ENCODE measurements at places on chromosomes 5 and 9.

DNA sequence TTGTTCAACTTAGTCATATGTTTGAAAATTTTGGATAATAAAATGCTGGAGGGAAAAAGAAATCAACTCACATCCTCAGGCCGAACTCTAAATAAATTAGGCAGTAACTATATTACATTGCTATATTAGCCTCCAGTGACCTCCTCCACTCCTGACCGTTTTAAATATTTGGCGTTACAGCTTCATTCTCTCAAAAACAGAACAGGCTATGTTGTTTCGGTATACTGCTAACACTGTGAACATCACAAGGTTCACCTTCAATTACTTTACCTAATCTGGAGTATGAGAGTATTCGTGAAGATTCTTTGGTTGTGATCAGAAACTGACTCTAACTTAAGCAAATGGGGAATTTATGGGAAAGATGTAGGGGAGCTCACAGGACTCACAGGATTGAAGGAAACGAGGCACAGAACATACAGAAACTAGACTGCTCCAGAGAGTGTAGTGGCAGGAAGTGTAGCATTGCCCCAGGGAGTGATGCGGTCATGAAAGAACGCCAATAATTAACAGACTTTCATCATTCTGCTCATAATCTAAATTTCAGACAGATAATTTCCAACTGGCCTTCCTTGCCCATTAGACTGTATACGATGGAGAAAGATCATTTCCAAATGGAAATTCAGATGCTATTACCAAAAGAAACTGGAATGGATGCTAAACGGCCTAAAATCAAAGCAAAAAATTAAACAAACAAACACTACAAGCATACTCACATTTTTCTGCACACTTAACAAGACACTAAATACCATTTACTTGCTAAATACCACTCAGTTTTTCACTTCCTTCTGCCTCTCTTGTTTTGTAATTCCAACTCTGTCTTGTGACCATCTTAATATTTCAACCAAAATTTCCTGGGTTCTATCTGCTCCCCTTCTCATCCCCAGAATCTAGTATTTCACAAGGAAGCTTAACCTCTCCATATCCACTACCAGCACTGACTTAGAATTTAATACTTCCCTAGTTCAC, 110.1 kb upstream of the LPAR1 start:
- DNase-seq: no peak

- DNase-seq: no peak
These were observed 205.6 kb downstream of the GADD45G start for GRCh38 chr9:89810431-89810830.

- DNase-seq: no peak
These were observed 291.9 kb downstream of the FBXL7 start for GRCh38 chr5:15791859-15792258.

DNA sequence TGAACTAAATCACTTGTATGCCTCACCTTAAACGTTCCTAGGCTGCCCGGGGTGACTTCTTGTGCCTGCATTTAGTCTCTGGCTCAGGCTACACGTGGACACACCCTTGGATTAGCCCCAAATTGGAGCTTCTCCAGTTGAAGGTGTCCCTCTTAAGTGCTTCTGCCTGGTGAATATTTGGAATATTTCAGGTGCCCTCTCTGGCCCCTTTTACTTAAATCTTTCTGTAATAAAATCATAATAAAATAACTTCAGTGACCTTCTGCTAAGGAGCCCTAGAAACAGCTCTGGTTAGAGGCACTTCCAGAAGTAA, 74.3 kb upstream of the KLF9 start:
- no peak for DNase-seq

DNA sequence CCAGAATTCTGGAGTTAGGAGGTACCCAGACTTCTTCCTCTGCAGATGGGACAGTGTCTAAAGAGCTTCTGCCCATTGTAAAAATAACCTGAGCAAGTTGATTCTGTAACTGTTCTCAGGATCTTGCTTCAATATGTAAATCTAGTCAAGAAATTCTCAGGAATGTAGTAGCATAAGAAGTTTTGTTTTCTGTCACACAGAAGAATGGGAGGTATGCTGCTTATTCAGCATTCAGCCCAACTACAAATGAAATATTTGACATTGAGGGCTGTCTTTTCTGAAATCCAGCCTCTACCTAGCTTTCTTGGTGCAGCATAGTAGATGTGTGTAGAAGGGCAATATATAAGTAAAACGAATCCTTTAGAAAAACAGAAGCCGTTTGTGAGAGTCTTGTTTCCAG, 13.8 kb downstream of the MACIR start:
- no peak for DNase-seq

- DNase-seq: no peak
These were observed 31.5 kb downstream of the GALNT12 start for GRCh38 chr9:98838868-98839565.

DNA sequence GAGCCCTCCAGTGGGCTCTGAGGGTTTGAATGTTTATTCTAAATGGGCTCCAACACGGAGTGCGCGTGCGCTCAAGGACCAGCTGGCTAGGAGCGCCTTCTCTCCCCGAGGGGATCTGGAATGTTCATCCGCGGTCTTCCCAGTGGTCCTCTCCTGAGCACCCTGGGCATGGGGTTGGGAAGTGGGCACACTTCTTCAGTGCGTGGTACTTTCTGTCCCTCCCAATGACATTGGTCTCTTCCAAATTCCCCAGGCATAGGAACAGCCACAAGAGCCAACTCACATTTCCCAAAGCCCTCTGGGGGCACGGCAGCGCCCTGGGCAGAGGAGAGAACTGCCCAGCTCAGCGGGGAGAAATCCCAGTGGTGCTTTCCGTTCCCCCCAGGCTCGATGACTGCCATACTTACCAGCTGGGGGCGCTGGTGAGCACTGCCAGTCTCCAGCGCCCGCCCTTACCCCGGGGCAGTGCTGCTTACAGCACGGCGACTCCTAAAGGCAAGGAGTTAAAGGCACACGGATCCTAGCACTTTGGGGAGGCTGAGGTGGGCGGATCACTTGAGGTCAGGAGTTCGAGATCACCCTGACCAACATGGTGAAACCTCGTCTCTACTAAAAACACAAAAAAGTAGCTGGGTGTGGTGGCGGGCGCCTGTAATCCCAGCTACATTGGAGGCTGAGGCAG, 29.9 kb upstream of the OBP2B start:
- peak; percentile 10 for DNase-seq

DNA sequence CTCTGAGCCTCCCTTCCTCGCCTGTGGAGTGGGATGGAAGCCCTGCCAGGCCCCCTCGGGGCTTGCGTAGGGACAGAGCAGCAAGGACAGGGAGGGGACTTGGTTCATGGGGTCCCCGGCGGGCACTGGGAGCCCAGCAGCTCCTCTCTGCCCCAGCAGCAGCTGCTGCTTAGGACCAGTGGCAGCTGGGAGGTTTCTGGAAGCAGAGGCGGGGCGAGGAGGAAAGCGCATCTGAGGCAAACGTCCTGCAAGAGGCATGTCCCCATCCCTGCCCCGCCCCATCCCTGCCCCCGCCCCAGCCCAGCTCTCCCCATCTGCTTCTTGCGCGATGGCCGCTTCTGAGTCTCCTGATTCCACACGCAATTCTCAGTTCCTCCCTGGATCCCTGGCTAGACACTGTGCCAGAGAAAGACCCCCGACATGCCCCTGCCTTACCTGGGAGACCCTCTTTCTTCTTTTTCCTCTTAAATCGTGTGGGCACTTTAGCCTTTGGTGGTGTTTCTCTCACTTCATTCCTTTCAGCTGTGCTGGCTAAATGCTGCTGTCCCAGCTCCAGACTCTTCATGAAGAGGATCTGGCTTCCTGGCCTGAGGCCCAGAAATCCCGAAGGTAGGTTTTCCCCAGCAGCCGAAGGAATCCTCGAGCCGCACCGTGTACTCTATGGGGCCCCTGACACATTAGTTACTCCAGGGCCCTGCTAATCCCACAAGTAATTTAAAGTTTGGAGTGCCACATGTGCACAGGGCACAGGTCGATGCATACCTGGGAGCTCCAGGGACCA, 4.4 kb upstream of the OR2S2 start:
- no peak for DNase-seq

DNA sequence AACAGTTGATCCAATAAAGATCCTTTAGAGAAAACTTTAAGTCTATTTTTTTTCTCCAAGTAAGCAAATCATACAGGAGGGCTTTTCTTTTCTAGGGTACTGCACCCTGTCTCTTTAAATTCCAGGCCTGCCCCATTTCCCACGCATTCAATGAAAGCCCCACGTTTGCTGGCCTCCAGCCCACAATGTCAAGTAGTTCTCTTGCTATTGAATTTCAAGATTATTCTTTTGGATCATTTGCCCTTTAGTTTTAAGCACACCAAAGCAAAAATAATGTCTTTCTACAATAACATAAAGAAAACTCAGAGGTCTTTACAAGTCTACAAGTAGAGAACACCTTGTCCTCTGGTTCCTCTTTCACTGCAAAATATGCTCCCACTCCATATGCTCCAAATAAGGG, 15.6 kb downstream of the MLLT3 start:
- DNase-seq: no peak

- no peak for DNase-seq
These were observed 241.8 kb downstream of the CDH12 start for GRCh38 chr5:22611327-22611726.

GRCh38 chr9:131554087-131554842, 8.9 kb downstream of the PRRT1B start:
- DNase-seq: no peak

DNA sequence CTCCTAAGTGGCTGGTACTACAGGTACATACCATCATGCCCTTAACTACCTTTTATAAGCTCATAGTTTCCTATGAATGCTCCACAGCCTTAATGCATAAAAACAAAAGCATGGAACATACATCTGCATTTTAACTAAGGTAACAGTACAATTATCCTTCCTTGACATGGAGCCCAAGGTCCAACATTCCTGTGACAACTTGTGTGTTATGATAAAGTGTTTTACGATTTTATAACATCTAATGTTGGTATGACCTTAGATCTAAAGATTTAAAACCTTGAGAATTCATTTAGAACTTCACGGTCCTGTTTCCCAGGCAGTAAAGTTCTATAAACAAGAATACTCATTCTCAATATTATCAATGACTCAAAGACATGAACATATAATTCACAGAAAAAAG, 43.1 kb downstream of the GNG10 start:
- no peak for DNase-seq

DNA sequence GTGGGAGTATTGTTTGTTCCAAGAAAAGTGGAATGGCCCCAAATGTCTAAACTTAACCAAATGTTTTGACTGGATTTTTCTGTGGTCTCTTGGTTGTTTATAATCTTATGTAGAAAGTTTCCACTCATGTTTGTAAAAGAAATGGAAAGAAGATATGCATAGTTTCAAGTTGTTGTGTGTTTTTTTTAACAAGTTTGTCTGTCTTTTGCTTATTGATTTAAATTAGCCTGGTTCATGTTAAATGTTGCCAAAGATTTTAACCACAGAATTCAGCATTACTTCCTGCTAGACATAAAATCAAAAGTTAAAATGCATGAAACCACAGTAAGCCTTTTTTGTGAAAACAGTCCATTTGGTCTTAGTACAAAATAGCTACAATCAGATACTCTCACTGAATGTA, 14.0 kb downstream of the PPWD1 start:
- no peak for DNase-seq

DNA sequence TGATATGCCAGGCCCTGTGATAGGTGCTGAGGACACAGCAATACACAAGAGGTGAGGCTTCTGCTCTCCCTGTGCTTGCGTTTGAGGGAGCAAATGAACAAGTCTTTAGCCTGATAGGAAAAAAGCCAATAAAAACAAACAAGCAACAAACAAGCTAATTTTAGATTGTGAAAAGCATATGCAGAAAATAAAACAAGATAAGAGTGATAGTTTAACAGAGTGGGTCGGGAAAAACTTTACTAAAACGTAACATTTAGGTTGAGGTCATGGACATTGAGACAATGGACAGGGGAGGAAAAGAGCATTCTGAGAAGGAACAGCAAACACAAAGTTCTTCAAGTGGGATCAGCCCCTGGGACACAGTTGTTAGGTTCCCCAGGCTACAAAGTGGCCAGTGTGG, 4.3 kb downstream of the SMIM3 start:
- no peak for DNase-seq

DNA sequence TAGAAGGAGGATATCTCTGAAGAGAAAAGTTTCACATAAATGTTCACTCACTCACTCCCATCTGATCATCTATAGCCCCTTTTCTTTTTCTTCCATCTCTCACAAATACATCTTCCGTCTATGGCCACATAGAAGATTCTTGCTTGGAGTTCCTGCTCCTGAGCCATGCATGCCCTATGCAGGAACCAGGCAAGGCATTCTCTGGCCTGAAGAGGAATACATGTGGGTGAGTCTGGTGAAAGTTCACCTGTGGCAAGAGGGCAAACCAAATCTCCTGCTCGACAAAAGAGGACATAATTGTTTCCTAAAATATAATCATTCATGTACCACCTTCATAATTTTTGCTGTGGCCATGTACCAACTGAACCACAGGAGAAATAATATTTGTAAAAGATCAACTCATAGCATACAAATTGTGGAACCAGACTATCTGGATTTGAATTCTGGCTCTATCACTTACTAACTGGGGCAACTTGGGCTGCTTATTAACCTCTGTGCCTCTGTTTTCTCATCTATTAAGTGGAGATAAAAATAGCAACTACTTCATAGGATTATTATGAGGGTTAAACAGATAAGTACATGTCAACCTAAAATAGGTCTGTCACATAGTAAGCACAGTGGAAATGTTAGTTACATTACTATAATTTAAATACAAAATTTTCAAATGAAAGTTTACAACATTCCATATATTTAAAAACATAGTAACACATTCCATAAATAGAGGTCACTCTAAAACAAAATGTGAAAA, 121.2 kb upstream of the NFIB start:
- DNase-seq: no peak

- DNase-seq: no peak
These were observed 303.6 kb downstream of the PIK3R1 start for GRCh38 chr5:68519143-68519542.

Measured in stimulated activated CD8-positive, alpha-beta memory T cell treated with anti-CD3 and anti-CD28 coated beads, Interleukin-4, amount 100 ng/mL, for 4 hours (primary cell).